Choroid plexus epithelial cell (primary cell): ENCODE measurements at places on chromosomes 2 and 18.

- peak; percentile 89 for DNase-seq
These were observed 25.9 kb downstream of the NRP2 start for GRCh38 chr2:205708231-205708631.

GRCh38 chr2:185291035-185291647 lies 447.5 kb upstream of the FSIP2 start:
- DNase-seq, result peak; percentile 64

GRCh38 chr2:53622141-53622540 lies 145.5 kb upstream of the CHAC2 start:
- no peak for DNase-seq

DNA sequence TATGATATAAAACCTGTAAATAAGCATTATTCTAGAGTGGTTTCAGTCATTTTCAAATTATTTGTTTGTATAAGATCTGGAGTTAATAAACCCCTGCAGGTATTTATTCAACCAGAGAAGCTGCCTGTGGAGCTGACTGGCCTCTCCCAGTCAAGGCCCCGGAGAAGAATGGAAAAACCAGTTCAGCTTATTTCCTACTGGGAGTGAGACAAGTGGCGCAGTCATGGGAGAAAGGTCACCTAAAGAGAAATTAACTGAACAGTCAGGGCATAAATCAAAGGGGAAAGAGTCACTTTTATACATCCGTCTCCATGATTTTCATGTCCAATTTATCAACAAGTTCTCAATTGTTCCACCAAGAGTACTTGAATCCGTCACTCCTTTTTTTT lies 240.9 kb downstream of the RNF152 start:
- DNase-seq, result no peak

DNA sequence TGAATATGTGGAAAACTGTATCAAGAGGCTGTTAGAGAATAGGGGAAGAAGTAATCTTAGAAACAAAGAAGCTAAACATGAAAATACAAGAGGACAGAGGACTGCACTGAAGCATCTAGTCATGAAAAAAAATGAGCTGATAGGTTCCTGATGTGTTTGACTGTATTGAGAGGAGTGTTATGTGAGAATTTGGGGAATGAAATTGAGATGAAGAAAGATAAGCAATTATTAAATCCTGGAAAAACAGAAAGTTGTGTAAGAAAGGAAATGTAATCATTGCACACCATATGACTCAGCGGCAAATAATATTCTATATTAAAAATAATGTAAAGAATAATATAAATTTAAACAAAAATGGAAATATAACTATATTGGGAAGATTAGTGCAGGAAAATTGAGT lies 71.2 kb downstream of the SEMA4F start:
- DNase-seq, result no peak

DNA sequence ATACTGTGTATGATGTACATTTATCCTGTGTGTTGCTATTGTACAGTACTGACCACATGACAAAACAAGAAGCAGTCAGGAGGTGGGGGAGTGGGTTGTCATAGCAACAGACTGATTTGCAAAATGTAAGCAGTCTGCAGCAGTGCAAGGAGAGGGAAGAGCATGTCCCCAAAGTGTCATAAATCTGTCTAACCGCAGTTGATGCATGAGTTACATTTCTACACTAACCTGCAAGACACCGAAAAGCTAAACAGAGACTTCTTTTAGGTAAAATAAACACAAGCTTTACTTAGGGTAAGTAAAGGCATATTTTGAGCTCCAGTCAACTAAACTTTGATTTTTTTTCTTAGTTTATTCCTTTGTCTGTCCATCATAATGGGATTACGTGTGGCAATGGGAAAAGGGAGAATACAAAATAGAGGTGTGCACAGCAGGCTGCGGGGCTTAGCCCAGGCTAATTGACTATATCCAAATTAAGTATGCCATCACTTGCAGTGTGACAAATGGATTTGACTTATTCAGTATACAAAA lies 134.5 kb downstream of the MEIS1 start:
- peak; percentile 53 for DNase-seq

DNA sequence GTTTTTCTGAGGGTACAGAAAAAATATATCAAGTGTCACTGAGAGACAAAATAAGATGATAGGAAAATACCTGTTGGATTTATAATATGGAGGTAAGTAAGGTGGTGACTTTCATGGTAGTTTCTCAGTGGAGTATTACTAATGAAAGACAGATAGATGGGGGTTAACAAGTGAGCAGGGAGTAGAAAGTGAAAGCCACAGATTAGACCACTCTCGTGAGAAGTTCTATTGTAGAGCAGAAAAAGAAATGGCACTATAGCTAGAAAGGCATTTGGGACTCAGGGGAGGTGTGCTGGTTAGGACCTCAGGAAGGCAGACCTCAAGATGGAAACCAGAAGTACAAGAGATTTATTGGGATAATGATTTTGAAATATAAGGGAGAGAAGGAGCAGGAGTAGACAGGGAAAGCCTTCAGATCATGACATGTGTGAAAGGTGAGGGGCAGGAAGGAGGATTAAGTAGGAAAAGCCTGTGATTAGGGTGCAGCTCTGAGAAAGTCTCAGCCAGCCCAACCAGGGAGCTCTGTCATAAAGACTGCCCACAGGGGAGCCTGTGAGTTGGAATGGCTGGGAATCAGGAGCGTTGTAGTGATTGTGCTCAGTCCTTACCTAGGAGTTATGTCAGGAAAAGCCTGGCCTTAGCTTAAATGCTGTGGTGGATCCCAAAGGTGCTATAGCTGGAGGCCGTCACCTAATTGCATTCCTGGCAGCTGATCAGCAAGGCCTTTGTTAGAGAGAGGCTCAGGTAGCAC lies 198.1 kb downstream of the IKZF2 start:
- DNase-seq, result no peak

DNA sequence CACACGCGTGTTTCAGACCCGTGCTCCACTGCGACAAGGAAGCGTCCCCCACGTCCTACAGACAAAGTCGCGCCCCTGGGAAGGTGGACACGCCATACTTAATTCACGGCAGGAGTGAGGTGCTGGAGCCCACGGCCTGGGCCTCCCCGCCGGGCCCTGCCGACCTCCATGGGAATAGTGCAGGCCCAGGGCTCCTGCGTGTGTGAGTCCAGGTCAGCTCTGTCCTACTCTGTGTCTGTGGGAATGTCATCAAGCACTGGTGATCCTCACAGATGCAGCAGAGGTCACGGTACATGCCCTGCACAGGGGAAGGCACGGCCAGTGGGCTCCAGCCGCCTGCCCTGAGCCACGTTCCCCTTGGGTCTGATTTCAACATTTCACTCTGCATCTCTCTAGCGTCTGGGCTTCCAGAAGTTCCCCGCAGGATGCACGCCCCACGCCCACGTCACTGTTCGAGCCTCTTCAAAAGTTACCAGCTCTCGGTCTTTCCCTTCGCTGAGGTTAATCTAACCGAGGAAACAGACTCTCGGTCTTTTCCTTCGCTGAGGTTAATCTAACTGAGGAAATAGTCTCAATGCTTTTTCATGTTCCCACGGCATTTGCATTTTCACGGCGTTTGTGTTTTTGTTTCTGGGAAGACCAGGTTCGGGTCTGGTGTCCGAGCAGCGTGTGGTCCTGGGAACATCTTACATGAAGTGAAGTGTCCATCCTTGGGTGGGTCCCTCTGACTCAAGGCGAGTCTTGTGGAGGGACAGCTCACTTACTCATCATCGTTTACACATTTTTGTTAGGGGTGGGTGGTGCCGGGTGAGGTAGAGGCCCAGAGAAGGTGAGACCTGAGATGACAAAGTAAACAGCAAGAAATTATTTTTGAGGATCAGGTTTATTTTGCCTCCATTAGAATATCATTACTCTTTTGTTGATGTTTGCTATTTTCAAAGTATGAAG lies 157.3 kb upstream of the ALKAL2 start:
- DNase-seq, result no peak

DNA sequence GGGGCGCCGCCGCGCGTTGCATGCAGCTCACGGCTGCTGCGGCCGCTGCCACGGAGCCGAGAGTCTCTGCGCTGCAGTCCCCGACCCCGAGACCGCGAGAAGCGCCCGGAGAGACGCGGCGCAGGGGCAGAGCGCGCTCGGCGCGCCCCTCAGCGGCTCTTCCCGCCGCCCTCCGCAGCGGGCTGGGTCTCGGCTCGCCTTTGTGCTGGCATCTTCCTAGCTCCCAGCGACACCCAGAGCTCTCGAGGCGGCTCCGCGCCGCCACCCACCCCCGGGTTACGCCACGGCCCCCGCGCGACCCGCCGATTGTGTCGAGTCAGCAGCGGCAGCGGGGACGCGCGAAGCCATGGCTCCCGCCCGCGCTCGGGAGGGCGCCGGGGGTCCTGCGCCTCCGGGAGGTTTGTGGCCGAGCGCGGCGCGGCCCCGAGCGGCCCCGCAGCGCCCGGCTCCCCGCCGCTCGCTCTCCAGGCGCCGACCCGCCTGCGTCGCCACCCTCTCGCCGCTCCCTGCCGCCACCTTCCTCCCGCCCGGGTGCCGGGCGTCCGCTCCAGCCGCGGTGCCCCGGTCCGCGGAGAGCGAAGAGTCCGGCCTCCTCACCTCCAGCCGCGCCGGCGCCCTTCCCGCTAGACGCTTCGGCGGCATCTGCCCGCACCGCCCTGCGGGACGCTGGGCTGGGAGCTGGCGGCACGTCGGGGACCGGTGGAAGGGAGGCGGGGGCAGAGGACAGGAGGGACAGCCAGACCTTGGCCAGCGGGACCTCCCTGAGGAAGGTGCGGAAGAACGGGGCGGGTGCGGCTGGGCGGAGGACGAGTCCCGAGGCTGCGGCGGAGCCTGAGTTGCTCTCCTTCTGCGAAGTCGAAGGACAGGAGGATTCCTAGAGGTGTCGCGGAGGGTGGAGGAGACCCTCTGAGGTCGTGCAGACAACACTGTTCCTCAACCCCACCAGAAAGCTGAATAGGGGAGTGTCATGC lies 46.3 kb upstream of the CCDC150 start:
- peak; percentile 51 for DNase-seq

- DNase-seq, result no peak
These were observed 13.9 kb upstream of the SULT1C4 start for GRCh38 chr2:108363908-108364225.

DNA sequence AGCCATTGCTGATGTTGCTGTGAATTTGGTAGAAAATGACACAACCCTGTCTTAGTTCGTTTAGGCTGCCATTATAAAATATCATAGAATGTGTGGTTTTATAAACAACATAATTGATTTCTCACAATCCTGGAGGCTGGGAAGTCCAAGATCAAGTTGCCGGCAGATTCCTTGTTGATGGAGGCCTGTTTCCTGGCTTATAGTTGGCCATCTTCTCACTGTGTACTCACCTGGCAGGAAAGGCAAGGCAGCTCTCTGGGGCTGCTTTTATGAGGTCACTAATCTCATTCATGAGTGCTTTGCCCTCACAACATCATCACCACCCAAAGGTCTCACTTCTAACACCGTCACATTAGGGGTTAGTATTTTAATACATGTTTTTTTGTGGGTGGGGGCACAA lies 58.4 kb downstream of the PHLPP1 start:
- no peak for DNase-seq

DNA sequence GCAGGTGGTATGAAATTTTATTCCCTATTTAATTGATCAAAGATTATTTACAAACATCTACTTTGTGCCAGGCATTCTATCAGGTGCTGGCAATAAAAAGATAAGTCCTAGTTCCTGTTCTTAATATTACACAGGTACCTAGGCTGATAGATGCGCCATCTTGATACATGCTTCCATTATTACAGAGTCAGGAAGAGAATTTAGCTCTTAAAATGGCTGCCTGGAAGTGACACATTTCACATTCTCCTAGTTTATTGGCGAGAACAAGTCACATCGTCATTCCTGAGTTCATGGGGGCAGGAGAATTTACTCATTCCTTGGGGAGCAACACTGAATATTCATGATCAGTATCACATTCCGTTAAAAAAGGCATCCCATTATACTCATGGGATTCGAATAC lies 1.1 kb upstream of the DARS1 start:
- DNase-seq, result no peak

DNA sequence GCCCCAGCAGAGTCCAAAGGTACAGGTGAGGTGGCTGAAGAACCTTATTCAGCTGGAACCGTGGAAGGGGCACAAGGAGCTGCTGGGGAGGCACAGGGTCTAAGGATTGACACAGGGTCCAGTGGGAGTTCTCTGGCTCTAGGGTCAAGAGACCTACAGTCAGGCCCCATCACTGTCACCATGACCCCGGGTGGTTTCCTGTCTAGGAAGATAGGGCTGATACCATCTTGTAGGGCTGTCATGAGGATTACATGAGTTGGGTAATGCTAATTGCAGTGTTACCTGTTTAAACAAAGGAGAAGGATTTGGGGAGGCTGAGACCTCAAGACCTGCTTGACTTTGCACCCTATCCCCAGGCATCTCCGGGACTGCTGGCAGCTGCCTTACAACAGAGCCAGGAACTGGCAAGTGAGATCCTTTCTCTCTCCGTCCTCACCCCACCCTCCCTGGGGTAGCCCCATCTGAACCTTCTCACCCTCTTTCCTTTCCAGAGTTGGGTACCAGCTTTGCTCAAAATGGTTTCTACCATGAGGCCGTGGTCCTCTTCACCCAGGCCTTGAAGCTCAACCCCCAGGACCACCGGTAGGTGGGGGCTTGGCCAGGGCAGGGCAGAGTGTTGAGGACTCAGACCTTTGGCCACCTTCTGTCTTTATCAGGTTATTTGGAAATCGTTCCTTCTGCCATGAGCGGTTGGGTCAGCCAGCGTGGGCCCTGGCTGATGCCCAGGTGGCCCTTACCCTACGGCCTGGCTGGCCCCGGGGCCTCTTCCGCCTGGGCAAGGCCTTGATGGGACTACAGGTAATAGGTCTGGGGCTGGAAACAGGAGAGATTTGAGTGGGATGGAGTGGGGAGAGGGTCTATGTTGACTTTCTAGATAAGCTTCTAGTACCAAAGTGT lies 7.5 kb downstream of the LBX2 start:
- DNase-seq, result no peak

GRCh38 chr2:173667415-173667814 lies 297.8 kb downstream of the SP3 start:
- peak; percentile 24 for DNase-seq

GRCh38 chr2:157257312-157258252 lies at the start of gene GALNT5:
GALNT5 (plus strand) TSS chr2:157257705; CDS start chr2:157258083, 378 bp downstream.
- DNase-seq, result peak; percentile 67

GRCh38 chr2:195824478-195824877 lies 167.5 kb downstream of the SLC39A10 start:
- no peak for DNase-seq

DNA sequence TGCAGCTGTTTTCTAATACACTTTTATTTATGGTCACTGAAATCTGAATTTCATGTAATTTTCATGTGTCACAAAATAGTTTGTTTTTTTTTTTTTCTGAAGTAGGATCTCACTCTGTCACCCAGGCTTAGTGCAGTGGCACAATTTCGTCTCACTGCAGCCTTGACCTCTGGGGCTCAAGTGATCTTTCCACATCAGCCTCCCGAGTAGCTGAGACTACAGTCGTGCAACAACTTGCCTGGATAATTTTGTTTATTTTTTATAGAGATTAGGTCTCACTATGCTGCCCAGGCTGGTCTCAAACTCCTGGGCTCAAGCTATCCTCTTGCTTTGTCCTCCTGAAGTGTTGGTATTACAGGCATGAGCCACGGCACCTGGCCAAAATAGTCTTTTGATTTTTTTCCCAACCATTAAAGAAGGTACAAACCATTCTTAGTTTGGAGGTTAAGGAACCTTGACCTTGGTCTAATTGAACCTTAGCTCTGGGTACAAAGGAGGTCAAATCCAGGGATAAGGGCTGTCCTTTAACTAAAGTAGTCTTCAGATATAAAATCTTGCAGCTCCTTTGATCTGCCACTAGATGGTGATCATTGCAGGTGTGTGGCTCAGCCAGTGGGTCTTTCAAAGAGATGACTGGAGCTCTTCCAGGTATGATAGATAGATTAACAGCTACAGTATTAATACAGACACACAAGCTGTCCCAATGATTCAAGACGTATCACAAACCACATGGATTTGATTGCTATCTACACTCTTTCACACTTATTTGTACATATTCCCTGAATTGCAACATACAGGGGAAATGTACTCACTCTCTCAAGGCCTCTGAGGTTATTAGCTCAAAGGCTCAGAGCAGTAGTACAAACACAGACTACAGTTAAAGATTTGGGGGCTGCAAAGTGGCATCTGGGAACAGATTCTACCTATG lies 4.7 kb upstream of the KRCC1 start:
- DNase-seq, result peak; percentile 58
